ENCODE measurements at places on chromosomes 12 and 14.

DNA sequence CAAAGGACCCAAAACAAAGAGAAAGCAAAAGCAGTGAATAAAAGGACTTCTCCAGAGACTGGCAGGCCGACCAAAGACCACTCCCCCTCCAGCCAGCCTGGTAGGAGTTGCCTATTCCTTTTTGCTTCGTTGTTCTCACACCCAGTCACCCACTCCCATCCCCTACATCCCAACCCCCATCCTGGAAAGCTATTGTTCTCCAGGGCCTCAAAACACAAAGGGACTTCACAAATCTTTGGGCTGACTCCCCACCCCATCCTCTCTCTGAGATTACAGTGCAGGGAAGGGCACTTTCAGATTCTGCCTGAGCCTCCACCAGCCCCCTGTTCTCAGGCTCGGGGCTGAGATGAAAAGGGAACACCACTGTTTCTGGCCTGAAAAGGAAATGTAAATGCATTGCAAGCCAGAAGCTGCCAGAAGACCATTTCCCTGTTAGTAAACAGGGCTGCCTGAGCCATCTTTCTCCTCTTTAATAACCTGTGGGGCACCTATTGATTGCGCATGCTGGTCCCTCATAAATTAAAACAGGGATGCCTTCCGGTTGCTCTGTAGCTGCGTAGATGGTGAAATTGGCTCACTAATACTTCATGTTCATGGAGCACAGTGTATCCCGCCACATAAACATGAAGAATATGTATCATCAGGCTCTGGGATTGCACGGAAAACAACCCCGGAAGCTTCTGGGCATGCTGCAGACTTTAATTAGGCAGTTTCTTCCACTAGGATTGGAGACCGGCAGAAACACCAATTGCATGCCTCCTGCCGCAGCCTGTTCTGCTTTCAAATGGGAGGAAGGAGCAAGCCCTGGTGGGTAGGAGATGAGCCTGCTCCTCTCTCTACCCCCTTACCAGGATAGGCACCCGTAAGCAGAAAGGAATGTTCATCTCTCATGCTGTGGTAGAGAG is 130.3 kb upstream of the FUT8 start:
- no peak for DNase-seq

DNA sequence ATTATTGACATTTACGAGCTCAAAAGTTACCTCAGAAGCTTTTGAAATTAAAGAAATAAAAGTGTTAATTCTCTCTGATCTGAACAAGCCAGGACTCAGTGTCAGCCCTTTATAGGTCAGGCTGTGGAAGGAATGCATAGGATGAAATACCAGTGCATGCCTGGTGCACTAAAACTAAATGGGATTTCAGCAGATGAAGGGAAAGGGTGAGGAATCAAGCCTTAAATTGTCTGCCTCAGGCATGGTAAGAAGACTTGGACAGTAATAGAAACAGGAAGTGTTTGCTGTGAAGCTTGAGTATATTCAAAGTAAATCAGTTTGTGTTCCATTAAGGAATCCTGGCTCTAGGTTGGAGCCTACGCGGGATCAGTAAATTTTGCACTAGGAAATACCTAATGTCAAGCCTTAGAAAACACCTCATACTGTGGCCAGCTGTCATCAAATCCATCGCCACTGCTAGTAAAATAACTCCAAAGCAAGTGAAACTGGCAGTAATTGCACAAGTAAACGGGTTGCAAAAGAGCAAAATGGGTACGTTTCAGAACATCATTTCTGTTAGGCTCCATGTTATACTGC is 76.3 kb downstream of the PDE3A start:
- DNase-seq = no peak

- no peak for DNase-seq
Measured at GRCh38 chr12:81949416-81949815, 190.3 kb upstream of the PPFIA2 start.

DNA sequence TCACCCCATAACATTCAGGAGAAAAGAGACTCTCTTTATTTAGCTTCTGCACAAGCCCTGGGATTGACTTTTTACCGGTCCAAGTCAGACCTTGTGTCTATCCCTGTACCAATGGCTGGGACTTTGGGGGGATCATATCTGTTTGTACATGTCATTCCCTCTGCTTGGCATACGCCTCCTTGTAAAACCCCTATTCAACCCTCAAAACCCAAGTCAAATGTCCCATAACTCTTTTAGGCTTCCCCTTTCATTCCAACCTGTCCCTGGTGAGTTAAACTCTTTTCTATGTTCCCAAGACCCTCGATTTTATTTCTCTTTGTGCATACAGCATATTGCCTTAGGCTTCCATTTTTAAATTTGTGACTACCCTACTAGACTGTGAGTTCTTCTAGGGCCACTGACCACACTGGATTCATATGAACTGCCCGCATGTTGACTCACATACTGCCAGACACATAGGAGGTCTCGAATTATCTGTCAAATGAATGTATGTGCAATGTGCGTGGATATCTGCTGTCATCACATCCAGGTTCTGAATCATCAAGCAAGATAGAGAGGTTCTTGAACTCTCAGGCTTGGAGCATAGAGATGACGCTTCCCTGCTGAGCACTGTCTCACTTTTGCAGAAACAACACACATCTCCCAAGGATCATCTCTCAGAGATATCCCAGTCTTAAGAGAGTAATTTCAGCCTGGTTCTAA is 548.6 kb upstream of the TBX3 start:
- DNase-seq = no peak

GRCh38 chr12:100799770-100800169 is 5.2 kb downstream of the ANO4 start:
- DNase-seq = no peak

- no peak for DNase-seq
Measured at GRCh38 chr12:30820406-30820946, 65.7 kb upstream of the CAPRIN2 start.

DNA sequence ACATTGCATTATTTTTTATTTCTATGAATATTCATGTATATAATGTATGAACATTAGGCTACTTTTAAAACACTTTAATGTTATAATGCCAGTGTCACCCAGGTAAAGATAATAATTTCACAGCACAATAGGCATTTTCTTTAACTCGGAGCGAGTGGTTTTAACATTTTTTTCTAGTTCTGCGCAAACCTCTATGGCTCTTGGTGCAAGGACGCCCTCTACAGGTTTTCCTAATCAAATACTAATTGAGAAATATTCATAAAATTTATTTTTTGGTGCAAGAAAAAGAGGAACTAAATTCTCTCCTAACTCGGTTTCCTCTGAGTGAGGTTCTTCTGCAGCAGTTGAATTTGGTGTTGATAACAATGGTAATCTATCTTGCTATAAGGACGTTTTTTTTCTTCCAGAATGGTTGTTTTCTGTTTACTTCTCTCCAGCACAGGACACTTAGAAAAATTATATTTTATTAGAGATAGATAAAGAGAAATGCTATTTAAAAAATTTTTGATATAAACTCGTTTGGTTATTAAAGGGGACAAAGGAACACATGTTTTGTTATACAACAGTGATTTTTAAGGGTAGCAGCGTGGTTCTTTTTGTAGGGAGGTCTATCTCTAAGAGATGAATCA is 2.4 kb upstream of the WIF1 start:
- peak; percentile 60 for DNase-seq

DNA sequence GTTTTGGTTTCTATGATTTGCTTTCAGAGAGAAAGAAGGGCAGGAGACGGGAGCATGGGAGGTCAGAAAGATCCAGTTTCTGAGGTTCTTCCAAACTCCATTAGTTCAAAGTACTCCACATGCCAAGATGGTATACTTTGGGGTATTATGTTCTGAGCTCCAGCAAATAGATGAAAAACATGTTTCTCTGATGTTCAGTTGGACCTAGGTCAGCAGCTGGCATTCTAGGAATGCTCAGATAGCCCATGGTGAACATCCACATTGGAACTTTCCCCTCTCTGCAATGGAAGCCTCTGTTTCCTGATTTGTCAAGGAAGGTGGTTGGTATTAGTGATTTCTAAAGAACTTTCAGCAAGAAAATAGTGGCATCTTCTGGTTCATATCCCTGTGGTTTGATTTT is 257.5 kb downstream of the KTN1 start:
- no peak for DNase-seq

DNA sequence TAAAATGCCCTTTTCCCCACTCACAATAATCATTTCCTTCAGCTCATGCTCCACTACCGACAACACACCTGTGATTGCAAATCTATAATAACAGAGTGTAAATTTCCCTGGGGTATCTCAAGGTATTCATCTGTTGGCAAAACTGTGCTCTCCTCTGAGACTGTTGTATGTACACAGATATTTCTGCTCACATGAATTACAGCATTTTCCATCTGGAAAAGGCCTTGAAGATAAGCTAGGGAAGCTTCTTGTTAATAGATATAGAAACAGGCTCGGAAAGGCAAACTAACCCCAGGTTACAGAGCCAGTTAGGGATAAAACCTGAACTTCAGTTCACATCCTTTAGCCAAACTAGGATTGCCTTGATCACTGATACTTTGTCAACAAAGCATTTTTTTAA is 210.4 kb upstream of the KRR1 start:
- no peak for DNase-seq

GRCh38 chr12:93591137-93591868 is 18.8 kb downstream of the SOCS2 start:
- peak; percentile 29 for DNase-seq

DNA sequence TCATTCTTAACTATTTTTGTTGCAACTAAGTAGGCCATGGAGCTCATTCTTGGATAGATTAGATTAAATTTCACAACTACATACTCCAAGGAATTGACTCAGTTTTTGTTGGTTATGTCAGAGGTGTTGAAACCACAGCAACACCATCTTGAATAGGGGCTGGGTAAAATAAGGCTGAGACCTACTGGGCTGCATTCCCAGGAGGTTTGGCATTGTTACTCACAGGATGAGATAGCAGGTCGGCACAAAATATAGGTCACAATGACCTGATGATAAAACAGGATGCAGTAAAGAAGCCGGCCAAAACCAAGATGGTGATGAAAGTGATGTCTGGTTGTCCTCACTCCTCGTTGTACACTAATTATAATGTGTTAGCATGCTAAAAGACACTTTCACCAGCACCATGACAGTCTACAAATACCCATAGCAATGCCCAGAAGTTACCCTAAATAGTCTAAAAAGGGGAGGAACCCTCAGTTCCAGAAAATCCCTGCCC is 20.9 kb downstream of the DMAC2L start:
- DNase-seq = no peak

DNA sequence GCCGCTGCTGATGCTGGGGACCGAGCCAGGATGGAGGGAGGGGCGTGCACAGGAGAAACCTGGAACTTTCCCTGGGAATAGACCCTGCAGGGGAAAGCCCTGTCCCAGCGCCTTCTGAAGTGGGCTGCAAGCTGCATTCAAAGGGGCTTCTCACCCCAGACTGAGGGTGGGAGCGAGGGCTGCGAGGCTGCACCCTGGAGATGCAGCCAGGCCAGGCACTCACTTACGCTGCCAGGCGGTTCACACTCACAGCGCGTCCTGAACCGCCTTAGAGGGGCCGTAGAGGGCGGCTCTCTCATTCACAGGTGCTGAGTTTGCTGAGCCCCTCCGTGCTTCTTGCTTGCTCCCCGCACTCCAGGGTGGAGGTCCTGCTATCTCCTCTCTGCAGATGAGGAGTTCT is 208.5 kb upstream of the C14orf180 start:
- no peak for DNase-seq

GRCh38 chr14:61977217-61977616 is 215.0 kb downstream of the SNAPC1 start:
- no peak for DNase-seq

DNA sequence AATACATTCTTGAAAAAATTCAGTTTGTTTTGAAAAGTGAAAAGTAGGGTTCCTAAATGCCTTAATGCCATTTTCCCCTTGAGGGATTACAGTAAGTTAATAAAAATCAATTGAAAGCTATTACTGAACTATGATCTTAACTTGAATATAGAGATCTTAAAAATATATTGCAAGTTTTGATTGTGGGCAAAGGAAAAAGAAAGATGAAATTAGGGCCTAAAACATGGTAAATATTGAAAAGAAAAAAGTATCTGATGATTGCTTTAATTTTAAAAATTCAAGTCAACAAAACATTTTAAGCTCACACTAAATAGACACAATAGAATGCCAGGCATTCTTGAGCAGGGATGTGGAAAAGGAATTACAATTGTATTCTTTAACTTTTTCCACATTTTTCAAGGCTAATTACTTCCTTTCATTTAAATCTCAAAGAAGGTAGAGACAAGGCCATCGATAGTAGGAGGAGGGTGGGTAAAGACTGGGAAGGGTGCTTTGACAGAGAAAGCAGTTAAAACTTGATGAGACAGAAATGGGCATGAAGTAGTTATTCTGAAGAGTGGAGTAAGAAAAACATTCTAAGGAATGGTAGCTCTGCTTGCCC is 294.4 kb downstream of the NELL2 start:
- no peak for DNase-seq
